ENCODE measurements at places on chromosomes 1 and 21. TPM values are rescaled to one million over a fixed set of nuclear protein-coding genes. Genes with fewer than 3 reads are reported as not detected.

UBL4B gene
- not detected for total RNA-seq

GFI1 gene
- 0.05 TPM for total RNA-seq

NFIA gene
- total RNA-seq, result 8.2 TPM

NBPF4 gene
- not detected for total RNA-seq

TSACC gene
- total RNA-seq, result not detected

RFX5 gene
- total RNA-seq, result 111 TPM

POMGNT1 gene
- 38.6 TPM for total RNA-seq

DNA sequence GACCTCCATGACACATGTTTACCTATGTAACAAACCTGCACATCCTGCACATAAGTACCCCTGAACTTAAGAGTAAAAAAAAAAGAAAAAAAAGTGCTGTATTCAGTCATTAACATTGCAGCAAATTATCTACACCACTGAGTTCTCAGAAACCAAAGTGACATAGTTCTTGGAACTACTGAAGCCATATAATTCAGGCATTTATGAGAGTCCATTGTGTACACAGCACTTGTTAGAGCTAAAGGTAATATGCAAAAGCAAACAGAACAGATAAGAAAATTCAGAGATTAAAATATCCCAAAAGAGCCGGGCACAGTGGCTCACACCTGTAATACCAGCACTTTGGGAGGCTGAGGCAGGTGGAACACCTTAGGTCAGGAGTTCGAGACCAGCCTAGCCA lies 38.0 kb downstream of the F5 start:
- no peak for DNase-seq

DNA sequence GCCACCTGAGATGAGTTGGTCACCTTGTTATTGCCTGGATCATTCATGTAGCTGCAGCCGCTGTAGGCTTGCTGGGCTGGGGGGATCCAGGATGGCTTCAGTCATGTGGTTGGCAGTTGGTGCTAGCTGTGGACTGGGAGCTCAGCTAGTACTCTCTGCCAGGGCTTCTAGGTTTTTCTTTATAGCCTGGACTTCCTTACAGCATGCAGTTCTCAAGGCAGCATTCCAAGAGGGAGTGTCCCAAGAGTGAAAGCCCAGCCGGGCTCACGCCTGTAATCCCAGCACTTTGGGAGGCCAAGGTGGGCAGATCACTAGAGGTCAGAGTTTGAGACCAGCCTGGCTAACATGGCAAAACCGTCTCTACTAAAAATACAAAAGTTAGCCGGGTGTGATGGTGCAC lies 23.7 kb upstream of the ACTL8 start:
- no peak for DNase-seq

- DNase-seq, result no peak
Observed at GRCh38 chr1:149917571-149918144, at the start of gene SV2A. SV2A (minus strand) TSS chr1:149917844; CDS start chr1:149913840, 4,004 bp downstream.

DNA sequence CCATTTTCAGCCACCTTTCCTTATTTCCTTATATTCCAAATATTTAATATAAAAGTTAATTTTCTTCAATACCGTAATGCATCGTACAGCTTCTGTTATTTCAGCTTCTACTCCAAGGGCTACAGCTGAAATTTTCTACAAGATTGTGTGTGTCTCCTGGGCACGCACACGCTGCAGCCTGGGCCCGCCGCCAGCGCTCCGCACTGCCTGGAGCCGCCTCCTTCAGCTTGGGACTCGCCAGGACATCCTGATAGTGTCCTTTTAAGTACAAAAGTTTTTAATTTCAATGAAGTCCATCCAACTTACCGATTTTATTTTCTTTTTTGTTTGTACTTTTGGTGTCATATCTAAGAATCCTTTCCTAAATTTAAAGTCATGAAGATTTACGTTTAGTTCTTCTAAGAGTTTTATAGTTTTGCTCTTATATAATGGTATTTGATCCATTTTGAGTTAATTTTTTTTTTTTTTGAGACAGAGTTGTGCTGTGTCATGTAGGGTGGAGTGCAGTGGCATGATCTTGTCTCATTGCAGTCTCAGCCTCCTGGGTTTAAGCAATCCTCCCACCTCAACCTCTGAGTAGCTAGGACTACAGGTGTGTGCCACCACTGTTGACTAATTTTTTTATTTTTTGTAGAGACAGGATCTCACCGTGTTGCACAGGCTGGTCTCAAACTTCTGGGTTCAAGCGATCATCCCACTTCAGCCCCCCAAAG lies 82.8 kb downstream of the AXDND1 start:
- no peak for DNase-seq

DNA sequence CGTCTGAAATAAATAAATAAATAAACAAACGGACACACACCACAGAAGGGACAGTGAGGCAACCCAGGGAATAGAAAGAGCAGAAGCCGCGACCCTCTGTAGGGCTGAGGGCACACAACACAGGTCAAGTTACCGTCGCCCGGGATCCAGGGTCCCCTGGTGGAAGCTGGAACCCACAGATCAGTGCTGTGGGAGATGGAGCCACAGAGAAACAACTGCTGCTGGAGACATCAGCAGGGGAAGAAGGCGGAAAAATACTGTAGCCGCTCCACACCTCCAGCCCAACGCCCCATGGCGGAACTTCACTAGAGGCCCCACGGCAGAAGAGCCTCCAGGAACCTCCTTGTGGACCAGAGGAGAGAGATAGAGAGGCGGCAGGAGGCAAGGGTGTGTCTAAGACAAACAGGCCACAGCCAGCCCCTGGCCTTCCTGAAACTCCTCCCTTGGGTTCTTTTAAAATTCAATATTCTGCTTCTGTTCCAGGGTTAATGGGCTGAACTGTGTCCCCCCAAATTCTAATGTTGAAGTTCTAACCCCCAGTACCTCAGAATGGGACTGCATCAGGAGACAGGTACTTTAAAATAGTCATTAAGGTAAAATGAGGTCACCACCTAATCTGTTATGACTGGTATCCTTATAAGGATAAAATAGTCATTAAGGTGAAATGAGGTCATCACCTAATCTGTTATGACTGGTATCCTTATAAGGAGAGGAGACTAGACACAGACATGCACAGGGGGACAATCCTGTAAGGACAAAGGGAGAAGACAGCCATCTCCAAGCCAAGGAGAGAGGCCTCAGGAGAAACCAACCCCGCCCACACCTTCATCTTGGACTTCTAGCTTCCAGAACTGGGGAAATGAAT lies 7.7 kb upstream of the HLCS start:
- no peak for DNase-seq

- no peak for DNase-seq
Observed at GRCh38 chr1:8687538-8687937, 129.9 kb downstream of the RERE start.

DNA sequence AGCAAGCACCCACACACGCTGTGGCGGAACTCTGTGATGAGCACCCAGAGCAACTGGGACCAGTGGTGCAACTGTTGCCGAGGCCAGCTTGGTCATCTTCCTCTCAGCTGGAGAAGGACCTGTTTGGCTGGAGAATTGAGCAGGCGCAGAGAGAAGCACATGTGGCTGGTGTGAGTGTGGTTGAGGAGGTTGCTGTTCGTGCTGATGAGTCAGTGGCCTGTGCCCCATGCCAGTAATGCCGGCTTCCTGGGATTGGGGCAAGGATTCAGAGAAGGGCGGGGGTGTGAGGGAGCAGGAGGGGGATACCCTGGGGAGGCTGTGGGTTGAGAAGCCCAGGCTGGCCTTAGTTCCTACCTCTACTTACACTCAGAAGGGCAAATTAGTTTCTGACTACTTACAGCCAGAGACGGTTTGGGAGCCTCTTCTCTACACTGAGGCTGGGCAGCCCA lies 57.5 kb upstream of the EPS8L3 start:
- peak; percentile 95 for DNase-seq

All from renal cortical epithelial cell (primary cell).